ENCODE measurements at places on chromosomes 1 and 21.

DNA sequence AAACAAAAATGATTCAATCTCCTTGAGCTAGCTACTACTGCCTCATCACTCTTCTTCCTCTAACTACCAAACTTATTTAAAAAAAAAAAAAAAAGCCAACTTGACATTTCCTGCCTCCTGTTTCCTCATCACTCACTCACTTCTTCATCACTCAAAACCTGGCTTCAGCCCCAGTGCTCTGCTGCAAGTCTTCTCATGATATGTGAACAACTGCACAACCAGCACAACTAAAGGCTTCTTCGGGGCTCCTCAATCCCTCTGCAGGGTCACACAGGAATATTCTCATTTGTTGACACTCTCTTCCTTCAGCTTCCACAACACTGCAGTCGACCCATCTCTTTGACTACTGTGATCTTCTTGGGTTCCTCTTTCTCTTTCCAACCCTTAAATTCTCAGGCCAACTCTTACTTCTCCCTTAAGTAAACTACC lies 7.6 kb downstream of the MTF1 start:
- no peak for DNase-seq

DNA sequence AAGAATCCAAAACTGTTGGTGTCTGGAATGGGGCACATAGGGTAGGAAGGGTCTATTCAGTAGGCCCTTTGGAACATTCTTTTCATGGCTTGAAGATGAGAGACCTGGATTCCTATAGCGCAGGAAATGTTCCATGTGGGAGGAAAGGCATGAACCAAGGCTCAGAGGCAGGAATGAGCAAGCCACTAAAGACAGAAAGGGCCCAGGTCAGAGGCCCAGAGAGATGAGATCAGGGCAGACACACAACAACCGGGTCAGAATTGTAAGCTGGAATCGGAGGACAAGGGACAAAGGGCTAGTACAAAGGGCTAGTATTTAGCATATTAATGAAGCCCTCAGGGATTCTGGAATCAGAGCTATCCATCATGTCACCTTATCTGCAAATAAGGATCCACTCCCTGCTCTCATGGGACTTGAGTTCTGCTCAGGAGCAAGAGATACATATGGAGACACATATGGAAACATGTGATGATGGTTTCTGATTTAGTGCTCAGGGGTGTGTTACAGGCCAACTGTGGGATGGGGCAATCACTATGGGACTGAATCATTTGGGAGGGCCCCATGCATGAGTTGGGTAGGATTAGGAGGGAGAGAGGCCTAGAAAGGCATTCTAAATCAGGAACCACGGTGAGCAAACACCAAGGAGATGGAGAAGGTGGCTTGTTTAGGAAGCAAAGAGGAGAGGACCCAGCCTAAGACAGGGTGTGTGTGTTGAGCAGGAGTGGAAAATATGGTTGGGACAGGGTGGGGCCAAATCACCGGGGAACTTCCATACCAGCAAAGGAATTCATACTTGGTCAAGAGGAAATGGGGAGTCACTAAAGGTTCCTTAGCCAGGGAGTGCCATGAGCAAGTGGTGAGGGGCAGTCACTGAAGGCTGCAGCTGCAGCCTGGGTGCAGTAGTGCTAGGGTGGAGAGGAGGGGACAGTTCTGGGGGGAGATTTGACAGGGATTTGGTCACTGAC lies 8.6 kb downstream of the NECTIN4 start:
- no peak for DNase-seq

DNA sequence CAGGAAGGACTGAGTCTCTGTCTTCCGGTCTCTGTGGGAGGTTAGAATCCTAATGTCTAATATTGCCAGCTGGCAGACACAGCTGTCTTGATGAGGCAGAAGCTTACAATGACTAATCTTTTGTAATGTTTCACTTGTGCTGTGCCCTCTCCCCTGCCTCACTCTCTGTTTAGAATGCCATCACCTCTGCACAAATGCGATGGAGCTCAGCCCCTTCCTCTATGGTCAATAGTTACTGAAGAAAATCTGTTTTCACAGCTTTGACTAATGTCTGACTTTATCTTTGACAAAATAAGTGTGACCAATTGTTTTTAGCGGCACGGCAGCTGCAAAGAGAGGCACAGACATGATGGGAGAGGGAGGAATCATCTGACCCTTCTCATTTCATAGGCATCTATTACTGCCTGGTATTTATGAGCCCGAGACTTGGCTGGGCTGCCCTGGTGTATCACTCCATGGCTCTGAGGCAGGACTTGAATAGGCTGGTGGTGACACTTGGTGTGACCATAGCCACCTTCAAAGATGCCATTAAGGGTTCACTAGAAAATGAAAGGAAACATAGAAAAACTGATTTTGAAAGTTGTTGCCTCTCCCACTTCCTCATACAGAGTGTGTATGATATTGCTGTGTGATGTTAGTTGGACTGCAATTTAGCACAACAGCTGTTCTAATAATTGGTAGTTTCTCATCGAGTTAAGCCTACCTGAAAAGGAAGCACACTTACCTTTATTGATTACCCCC lies 163.2 kb upstream of the NBPF11 start:
- DNase-seq = no peak

GRCh38 chr1:67540733-67541125 lies 110.5 kb upstream of the SERBP1 start:
- no peak for DNase-seq

DNA sequence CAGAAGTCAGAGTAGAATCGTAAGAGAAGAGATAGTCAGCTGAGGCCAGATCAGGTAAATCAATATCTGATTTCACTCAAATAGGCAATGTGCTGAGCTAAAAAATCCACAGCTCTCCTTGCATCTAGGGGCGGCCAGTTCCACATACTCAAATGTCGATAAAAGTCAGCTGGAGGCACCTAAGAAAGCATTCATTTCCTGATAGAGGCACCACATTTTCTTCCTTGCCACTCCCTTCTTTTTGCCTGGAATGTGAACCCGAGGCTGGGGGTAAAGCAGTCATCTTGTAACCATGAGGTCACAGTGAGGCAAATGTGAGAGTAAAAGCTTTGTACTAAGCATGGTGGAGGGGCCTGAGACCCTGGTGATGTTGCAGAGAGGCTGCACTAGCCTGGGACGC lies 24.2 kb upstream of the CTPS1 start:
- no peak for DNase-seq

GRCh38 chr1:218705391-218705790 lies 360.3 kb downstream of the TGFB2 start:
- DNase-seq = peak; percentile 45

- no peak for DNase-seq
Measured at GRCh38 chr21:28410256-28410655, 582.4 kb downstream of the LTN1 start.

DNA sequence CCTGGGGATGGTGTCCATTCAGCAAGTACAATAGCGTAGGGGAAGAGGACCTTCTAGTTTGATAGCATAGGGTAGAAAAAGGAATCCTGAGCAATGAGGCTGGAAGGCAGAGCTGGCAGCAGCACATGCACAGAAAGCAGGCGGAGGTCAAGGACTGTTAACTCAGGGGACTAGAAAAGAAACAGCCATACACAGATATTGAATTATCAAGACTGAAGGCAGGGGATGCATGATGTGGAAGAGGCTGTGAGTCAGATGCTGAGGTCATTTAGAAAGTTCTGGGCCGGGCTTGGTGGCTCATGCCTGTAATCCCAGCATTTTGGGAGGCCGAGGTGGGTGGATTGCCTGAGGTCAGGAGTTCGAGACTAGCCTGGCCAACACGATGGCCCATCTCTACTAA lies 65.6 kb downstream of the OPTC start:
- DNase-seq = no peak

DNA sequence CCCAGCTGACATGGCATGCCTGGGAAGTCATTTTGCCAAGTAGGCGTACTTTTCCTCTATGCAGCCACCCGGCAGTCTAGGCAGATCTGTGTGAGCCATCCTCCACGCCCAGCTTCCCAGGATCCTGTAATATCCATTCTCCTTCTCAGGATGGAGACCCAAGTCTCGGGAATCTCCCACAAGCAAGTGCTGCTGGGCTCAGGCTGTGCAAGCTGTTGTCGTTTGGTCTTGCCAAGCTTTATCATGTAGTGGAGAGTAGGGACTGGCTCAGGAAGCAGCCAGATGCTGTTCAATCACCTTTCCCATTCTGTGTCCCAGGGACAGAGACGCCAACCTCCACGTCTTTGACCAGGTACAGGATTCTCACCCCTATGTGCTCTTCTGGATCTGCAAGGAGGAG lies 191.1 kb upstream of the TMEM51 start:
- no peak for DNase-seq

DNA sequence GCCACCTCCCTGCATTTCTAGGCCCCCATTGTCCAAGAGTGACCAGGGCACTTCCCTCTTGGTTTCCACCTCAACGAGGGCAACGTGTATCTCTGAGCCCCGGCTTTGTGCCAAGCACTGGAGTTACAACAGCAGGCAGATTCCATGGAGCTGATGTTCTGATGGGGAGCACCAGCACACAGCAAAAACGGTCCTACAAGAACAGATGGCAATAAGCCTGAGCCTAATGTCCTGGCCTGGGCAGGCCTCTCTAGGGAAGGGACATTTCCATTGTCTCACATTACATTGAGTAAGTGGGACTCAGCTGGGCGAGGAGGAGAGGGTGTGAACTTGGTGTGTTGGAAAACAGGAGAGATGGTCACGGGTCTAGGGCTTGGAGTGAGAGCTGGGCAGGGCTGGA lies 27.2 kb upstream of the NPPB start:
- no peak for DNase-seq

GRCh38 chr1:14910984-14911721 lies 242.4 kb upstream of the TMEM51 start:
- DNase-seq = no peak

DNA sequence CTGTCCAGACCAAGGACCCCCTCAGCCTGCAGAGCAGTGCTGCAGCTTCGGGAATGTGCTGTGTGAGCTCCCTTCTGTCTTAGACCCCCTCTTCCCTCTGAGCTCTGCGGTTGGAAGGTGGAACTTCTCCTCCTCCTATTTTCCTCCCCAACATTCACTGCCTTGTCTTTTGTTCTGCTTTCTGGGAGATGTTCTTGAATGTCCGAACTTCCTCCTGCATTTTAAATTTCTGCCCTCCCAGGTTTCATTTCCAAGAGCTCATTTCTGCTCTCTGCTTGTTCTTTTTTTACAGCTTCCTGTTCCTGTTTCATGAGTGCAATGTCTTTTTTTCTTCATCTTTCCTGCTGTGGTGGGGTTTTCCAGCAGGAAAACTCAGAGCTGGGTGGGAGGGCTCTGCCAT lies 29.3 kb downstream of the RRP1 start:
- DNase-seq = no peak

- DNase-seq = no peak
Measured at GRCh38 chr1:75132242-75132811, 1.9 kb upstream of the LHX8 start.

DNA sequence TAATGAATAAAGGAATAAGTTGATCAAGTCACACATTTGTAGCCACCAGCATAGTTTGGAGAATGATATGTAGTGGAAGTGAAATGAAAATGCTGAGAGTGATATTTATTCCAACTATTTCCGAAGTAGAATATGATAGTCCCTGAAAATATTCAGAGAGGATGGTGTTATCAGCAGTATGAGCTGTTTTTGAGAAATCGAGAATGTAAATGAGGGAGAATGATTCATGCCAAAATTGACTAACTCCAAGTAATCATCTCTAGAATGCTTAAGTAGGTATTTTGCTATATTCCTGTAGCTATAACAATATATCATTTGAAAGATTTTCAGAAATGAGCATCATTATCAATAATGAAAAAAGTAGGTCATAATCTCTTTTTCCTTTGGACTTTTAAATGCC lies 178.9 kb downstream of the PDE4B start:
- no peak for DNase-seq

DNA sequence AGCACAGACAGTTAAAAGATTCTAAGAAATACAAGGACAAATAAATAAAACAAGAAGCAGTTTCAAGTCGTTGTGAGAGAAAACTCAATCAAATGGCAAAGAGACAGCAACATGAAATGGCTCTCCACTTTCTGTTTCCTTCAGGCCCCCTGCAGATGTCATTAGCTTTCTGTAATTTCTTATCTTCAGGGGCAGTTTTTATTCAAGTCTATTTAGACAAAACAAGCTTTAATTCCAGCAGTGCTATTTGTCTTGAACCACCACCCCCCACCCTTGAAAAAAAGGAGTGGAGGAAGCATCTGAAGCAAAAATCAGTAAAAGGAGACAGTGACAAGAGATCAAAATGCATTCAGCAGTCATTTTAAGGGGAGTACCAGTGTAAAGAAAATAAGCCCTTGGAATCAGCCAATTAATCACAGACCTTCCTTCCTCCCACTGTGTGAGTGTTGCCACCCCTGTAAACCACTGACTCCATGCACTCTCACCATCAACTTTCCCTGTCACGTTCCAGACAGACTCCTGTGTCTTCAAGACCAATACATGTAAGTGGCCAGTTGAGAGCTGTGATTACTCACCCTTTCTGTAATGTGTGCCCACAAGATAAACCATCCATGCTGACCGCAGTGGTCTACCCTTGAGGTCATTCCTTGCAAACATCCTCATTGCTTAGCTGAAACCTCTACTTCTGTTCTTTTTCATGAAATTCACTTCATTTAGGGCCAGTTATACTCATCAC lies 136.1 kb upstream of the HOOK1 start:
- DNase-seq = no peak

GRCh38 chr1:29487291-29487690 lies 251.0 kb downstream of the PTPRU start:
- DNase-seq = no peak

DNA sequence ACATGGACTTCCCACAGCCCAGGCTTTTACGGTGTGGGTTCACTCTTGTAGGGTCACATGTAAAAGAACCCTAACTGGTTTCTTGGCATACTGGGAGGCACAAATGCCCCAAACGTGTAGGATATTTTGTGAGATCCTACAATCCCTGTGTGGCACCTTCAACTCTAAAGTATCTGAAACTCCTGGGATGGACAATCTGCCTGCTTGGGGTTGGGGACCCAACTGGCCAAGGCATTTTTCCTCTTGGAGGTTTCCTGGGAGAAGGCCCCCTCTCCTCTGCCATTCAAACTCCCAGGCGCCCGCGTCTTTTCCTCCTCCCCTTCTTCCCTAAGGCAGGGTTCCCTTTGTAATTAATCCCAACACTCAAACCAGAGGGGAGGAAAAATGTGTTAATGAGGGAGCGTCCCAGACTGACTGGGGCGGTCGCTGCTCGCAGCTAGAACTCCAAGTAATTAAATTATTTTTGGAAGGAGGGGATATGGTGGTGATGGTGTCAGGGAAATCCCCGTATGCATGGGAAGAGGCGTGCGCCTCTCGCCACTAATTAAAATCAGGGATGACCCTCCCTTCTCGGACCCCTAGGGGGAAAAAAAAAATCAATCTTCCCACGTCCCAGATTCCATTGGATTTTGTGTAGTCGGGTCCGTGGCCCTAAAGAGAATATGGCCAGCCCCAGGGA lies 681 bp upstream of the VANGL2 start:
- no peak for DNase-seq

DNA sequence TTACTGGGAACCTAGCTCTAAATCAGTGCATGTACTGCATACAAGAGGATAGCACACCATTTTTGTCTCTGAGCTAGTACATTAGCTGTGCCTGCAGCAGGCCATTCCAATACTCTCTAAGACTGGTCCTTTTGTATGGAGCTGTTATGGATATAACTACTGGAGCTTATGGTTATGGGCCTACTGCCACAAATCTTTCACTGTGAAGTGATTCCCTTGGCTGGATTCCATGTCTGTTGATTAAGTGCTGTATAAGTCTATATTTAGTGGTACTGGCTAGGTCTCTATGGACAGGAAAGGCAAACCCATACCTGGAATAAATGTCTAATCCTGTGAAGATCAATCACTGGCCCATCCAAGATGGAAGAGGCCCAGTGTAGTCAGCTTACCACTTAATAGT lies 12.0 kb downstream of the ZFYVE9 start:
- DNase-seq = no peak
